ENCODE measurements at places on chromosomes 11 and 22.

- DNase-seq = peak; percentile 60
These were observed 15.9 kb upstream of the GLYATL1 start for GRCh38 chr11:58923300-58923788.

GRCh38 chr11:35223371-35223796 is 84.4 kb downstream of the CD44 start:
- no peak for DNase-seq

- DNase-seq = no peak
These were observed 76.3 kb upstream of the BIRC3 start for GRCh38 chr11:102241026-102241425.

DNA sequence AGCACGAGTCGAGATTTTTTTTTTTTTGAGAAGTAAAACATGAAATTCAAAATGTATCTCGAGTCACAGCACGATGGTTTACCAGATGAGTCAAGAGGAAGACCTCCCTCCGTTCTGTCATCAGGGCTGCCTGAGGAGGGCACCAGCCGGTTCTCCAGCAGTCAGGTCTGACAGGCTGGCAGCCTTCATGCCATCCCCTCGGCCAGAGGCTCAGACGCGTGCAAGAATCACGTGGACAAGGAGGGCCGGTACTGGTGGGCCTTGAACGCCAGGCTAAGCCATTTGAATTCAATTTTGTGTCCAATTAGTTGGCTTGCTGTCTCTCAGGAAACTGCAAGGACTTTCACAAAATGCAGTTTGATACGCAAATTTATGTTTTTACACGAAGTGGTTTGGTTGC is 1412.2 kb downstream of the BRD1 start:
- no peak for DNase-seq

- DNase-seq = no peak
These were observed 84.1 kb upstream of the LUZP2 start for GRCh38 chr11:24412722-24413121.

DNA sequence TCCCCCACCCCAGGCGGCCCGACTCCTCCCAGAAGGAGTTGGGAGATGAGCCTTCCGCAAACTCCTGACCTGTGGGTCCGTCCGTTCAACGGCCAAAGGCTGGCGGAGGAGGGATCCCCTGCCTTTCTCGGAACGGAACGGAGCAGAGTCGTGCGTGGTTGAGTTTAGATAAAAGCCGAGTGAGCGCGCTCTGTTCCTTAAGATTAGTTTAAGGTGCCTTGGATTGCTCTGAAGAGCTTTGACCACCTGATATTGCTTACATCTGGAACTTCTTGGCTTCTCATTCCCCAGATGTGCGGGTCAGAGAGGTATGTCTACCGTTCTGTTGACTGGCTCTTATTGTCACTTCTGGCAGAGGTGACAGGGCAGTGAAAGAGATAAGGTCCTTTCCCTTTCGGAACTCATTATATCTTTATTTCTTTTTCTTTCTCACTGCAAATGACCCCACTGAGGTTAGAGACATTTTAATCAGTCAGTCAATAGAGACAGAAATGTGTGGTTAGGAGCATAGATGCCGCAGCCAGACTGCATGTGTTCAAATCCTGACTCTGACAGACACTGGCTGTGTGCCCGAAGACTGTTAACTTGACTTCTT is at the start of gene TRIM6:
TRIM6 (plus strand) TSS at position 31 of the 595 bp plus-strand sequence; CDS start at position 292, 261 bp downstream.
- DNase-seq = no peak

GRCh38 chr22:37893583-37893983 is 12.5 kb upstream of the MICALL1 start:
- DNase-seq = no peak

- DNase-seq = no peak
These were observed 56.6 kb upstream of the FDX1 start for GRCh38 chr11:110373051-110373702.

GRCh38 chr11:132528181-132528580 is 1004.1 kb downstream of the OPCML start:
- no peak for DNase-seq

DNA sequence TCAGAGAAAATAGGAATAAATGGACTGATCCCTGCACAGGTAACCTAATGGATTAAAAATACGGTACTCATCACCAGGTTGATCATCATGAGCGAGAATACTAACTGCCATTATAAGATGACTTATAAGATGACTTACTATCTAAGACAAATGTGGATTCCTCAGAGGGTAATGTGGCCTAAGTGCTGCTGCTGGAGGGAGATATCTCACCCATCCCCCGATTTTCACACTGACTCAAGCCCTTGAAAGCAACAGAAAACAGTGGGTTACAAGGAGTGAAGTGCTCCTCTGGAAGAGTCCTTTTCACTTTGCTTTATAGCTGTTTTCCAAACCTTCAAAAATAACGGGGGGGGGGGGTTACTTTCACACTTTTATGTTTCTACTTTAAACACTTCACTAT is 920 bp downstream of the TMEM218 start:
- DNase-seq = no peak

GRCh38 chr11:103545551-103545950 is 436.3 kb downstream of the DYNC2H1 start:
- no peak for DNase-seq

- no peak for DNase-seq
These were observed 63.0 kb downstream of the HIPK3 start for GRCh38 chr11:33320016-33320813.

DNA sequence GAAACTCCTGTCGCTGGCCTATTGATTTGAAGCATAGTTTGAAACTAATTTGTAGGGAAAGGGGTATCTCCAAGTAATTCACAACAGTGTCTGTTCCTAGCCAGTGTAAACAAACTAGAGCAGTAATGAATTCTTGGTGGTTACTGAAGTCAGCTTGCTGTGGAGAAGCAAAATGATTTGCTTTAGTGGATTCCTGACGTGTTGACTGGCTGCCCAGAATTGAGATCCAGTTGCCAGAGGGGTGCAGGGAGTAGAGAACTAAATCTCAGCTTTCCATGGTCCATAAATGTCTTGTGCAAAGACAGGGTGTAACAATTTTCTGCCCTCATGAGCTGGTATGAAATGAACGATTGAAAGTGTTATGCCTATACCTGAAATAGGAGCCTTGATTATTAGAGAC is 382.5 kb upstream of the KIRREL3 start:
- no peak for DNase-seq

GRCh38 chr11:111845276-111846028 is 25.9 kb downstream of the ALG9 start:
- DNase-seq = no peak

GRCh38 chr22:42280836-42281235 is 10.4 kb upstream of the TCF20 start:
- DNase-seq = no peak

GRCh38 chr11:119726585-119727522 is 2.1 kb downstream of the NECTIN1 start:
- DNase-seq = no peak

DNA sequence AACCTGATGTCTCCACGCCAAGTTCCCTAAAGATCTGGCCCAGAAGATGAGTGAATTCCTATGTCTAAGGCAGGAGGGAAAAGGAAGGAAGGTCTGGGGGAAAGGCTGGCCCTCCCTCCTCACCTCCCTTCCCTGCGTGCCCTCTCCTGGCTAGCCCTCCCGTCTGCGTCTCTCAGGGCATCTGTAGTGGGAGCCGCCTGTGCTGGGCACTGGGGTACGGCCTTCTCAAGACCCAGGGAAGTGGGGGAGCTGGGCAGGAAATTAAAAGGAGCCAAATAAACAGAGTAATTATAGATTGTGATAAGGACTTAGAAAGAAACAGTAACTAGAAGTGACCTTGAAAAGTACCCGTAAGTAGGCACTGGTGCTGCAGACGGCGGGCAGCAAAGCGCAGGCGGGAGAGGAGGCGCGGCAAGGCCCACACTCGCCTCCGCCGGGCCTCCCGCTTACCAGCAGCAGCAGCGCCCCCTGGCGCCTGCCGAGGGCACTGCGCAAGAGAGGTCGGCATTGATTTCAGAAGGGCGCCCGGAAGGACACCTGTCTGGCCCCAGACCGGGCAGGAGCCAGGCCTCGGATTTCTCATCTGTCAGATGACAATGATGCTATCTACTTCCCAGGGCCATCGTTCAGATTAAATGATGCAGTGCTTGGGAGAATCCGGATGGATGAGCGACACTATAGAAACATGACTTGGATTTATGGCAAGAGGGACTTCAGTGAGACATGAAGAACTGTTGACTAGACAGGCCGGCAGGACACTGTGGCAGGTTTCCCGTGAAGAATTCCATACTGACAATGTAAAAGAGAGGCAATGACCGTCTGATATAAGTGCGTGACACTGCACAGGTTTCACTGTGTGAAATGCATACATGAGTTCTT is 7.3 kb downstream of the KCNJ1 start:
- DNase-seq = no peak

DNA sequence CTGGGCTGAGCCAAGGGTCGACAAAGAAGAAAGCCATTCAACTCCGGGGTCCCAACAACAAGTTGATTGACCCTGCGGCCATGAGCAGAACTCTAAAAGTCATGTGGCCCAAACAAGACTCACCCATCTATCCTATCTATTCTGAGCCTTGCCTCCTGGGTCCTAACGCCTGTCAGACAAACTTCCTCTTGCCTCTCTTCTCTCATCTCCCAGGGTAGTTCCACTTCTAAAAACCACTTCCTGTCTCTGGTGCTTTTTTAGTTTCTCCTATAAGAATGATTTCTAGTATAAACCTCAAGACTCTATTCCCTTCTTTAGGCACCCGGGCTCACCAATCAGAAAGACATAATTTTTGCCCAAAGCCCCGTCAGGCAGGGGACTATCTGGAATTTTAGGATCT is 530.2 kb downstream of the DLG2 start:
- DNase-seq = no peak

DNA sequence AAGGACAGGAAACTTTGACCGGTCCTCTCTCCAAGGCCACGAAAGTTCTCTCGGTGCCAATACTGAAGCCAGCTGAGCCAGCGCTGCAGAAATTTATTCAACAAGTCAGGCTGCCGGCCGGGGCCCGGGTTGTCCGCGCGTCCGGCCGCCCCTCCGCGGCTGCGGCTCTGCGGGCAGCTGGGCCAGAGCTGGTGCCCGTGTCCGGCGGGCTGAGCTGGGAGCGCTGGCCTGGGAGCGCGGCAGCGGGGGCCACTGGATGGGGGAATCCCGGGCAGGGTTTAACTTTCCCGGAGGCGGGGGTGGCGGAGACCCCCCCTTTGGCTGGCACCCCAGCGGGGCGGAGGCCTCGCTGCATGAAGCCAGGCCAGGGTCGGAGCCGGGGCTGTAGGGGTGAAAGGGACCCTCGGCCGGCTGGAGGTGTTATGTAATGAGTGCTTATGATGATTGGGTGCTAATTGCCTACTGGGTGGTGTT is 12.3 kb upstream of the CACNA1I start:
- DNase-seq = no peak

DNA sequence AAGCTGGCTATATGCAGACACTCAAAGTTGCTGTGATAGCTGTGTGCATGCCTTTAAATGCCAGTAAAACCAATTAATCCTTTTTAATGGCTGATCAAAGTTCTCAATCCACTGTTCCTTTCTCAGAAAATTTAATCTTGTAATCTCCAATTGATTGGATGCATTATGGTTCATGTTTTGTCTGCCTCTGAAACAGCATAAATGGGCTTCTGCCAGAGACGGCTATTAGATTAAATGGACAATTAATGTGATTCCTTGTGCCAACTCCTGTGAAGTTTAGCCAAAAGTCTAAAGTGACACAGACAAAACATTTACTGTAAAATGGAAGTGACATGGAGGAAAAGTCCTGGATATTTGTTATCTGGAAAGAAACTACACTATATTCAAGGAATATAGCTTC is 952.5 kb upstream of the FAT3 start:
- no peak for DNase-seq

DNA sequence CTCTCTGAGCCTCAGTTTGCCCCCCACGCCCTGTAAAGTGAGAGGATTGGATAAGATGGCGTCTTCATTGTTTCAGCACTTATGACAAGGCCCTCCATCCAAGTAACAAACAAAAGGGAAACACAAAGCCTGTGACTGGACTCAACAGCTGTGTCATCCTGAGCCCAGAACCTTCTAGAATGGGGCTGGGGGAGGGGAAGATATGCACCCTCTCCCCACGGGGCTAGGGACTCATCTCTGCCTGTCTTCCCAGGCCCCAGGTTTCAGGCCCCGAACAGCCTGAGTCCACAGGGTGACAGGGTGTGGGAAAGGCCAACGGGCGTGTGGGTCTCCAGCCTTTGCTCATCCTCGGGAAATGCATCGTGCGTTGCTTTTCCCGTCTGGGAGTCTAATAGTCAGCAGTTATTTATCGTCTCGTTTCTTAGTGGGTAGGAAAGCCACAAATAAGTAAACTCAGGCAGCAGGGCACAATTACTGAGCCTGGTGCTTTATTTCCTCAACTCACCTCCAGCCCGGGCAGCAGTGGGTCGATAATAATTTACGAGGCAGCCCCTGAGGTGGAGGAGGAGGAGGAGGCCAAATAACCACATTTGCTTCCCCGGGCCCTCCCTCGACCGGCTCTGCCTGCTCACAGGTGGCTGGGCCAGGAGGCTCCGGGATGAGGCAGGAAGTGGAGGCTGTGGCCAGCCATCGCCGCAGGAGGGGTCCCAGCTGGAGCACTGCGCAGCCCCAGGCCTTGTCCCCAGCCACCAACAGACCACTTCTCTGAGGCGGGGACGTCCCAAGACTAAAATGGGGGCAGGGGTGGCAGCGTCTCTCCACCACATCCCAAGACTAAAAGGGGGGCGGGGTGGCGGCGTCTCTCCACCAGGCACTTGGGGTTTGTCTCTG is 54.4 kb downstream of the FLRT1 start:
- DNase-seq = no peak

DNA sequence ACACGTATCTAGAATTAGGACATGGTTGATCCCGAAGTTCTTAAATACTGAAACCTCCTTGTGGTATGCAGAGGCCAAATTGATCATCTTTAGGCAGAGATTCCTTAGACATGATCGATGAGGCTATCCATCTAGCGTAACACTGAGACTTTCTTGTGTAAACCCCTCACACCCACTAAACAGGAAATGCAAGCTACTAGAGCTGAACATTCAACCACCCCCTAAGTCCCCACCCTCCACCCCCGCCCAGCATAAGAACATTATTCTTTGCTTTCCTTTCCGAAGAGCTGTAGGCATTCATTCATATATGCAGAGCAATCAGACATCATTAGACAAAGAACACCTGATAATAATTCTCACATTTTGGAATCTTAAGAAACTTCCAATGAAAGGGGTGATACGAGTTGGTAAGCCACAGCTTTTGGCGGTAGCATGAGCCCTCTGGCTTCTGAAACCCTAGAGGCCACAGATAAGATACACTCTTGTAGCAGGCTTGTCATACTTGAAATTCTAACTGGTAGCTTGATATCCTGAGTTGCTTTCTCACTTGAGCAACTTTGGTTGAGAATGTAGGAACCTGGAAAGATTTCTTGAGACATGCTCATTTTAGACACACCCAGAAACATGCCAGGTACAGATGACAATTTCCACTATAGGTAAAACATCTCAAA is 42.2 kb downstream of the FLI1 start:
- no peak for DNase-seq
